ENCODE measurements at places on chromosomes 12 and 14.

DNA sequence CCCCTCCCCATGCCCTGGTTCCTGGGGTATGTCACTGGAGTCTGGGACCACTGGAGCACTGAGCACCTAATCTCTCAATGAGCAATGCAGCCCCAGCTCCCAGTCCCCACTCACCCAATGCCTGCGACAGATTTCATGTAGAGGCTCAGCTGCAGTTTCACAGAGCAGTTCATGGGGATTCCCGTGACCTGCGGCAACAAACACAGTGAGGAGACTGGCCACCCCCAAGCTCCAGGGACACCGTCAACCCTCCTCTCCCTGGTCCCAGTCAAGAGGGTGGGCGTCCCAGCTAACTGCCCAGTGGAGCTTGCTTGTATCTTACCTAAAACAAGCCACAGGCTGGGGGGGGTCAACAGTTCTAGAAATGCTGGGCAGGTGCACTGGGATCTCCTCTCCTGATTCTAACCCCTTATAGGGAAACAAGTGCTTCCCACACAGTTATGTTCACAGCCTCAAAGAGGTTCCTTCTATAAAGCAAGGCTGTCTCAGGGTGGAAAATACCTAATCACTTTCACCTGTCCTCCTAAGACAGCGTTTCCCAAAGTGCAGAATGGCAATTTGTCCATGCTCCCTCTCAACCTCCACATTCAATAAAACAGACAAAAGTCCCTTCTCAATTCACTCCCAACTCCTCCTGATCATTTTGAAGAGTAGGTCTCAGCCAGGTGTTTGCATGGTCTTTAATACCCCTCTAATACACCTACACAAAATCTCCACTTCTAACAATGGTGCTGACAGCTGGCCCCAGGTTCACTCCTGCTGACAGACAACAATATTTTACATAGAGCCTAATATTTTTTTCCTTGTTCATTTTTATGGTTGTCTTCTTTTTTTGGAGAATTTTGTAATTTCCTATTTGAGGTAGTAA lies 68.3 kb downstream of the SCARB1 start:
- no peak for DNase-seq

GRCh38 chr12:96356831-96357230 lies 43.4 kb downstream of the CDK17 start:
- no peak for DNase-seq

- DNase-seq = no peak
These were observed 13.8 kb downstream of the RFLNA start for GRCh38 chr12:124308741-124309140.

GRCh38 chr14:51743588-51744000 lies 91.9 kb downstream of the FRMD6 start:
- DNase-seq = no peak

DNA sequence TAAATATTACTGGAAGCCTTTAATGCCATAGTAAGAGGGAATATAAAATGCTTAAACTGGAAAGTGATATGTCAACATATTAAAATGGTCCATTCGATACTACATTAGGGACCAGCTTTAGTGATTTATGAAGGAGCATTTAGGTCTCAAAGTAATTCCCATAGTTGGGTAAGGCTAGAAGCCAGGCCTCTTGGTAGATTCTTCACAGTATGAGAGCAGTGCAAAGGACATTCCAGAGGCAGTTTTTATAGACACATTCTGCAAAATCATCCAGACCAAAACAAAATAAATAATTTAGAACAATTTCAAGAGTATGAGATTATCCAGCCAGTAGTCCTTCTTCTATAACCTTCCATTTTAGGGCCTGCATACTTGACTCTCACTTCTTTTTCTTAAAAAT lies 142.6 kb upstream of the PDZRN4 start:
- DNase-seq = no peak

GRCh38 chr12:124927201-124928094 lies 13.0 kb upstream of the UBC start:
- DNase-seq = peak; percentile 87

- no peak for DNase-seq
These were observed 5.0 kb upstream of the OR10P1 start for GRCh38 chr12:55631733-55632132.

DNA sequence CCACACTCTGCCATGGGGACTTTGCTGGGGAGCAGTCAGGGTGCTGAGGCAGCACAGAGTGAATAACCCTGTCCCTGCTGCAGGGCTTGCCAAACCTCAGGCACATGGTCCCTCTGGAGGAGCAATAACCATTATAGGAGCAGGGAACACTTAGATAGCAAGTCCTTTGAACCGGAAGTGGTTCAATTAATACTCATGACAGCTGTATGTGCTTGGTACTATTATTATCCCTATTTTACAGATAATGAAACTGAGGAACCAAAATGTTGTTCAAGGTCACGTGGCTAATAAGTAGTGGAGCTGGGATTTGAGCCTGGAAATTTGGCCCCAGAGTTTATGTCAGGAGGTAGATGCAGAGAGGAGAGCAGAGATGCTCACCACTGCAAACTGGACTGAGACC lies 49.0 kb downstream of the RFX4 start:
- DNase-seq = no peak

DNA sequence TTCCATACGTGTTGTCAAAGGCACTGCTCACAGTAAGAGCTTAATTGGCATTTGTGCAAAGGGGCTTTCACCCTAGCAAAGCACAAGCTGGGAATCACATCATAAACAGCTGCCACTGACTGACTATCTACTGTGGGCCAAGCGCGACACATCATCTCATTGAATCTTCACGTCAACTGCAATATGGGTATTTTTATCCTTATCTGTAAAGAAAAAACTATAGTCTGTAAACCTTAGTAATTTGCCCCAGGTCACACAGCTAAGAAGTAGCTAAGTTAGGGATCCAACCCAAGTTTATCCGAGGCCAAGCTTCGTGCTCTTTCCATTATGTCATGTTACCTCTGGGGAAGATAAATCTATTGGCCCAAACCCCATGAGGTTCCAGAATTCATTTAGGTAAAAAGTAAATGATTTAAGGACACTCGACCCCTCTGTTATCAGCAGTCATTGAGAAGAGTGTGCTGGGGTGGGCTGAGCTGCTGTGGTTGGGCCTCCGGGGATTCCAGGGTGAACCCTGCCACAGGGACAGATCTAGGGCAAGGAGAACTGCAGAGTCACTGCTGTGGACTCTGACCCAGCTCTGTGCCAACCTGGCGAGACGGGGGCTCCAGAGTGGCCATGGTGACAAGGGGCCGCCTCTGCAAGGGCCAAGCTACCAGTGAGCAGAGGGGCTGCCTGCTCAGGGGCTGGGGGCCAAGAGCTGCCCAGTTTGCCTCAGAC lies 27.6 kb downstream of the NCKAP5L start:
- DNase-seq = no peak

GRCh38 chr12:26740991-26741390 lies 92.0 kb downstream of the ITPR2 start:
- DNase-seq = no peak

DNA sequence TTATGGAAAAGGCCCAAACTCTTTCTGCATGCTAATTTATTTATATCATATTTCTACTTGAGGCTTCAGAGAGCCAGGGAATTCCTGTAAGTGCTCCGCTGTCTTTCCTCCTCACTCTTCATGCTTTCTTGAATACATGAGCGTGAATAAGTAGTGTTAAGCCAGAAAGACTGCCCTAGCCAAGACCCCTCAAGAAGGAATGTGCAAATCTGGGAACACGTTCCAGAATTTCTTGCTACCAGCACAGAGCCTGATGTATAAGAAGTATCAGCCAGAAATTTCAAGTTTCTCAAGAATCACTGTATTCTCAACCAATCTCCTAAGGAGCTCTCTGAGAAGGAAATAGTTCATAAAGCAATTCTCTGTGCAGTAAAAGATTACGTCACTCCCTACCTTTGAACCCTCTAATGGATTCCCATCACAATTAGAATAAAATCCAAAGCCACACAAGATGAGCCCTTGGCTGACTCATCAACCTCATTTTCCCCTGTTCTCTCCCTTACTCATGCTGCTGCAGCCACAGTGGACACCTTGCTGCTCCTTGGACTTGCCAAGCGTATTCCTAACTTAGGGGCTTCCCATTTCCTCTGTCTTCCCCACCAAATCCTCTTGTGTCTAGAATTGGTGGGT lies 6.9 kb upstream of the TSPAN8 start:
- DNase-seq = no peak

DNA sequence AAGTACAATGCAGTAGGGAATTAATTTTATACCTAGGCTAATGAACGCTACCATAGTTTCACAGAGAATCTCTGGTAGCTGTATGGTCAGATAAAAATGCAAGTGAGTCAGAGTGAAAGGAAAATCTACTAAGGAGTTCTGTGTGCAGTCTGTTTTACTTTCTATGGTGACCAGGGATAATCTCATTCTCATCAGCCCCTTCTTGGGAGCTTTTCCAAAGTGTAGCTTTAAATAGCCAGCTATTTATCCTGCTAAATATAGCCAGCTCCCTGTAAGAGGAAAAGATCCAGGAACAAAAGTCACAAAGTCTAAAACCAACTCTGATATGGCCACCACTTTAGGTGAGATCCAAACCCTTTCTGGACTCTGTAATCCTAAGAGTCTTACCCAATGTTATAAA lies 75.5 kb downstream of the TMEM116 start:
- DNase-seq = no peak

DNA sequence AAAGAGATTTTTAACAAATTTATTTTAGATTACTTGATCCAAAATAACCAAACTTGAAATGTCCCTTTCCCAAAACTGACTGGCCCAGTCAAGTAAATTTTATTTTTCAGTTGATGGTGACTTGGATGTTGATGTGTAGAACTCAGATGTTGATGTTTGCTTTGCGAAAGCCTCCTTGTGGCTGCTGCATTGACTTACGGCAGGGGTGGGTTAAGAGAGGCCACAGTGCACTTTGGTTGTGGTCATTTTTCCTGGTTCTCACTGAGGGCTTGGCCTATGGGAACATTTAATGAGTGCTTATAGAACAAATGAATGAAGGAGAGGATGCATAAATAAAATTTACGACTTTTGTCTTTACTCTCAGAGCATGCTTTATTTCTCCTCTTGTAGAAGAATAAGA lies 52.6 kb downstream of the SLCO1B3 start:
- no peak for DNase-seq

DNA sequence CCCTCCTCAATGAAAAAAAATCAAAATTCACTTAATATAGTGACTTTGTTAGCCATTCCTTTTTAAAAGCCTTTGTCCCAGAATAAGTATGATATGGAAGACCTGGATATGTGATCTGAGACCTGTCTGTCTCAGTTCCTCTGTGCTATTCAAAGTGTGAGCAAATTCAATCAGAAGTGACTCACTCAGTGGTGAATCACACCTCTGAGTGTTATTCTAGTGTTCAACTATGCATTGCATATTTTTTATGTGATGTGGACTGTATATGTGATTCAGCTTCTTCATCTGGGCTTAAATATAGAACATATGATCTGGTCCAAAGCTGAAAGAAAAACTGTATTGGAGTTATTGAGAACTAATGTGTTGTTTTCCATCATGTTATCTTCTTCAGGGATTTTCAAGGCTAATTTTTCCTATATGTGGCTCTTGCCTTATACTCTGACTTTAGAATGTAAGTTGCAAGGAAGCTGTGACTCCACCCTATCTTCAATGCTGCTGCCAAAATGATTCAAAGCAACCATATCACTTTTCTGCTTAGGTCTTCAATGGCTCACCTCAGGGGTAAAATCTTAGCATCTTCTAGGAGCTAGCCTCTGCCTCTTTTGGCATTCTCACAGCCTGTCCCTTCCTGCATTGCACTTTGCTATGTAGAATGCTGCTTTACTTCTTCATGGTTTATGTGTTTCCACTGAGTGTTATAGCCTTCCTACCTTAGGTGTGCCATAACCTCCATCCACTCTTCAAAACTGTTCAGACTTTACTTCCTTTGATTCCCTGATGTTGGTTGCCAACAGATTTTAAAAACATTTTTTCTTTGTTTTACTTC lies 169.8 kb downstream of the OTOGL start:
- no peak for DNase-seq

- DNase-seq = no peak
These were observed 292.9 kb downstream of the BMP4 start for GRCh38 chr14:53663709-53664108.

- no peak for DNase-seq
These were observed 231.0 kb downstream of the RBM19 start for GRCh38 chr12:113735131-113735530.

DNA sequence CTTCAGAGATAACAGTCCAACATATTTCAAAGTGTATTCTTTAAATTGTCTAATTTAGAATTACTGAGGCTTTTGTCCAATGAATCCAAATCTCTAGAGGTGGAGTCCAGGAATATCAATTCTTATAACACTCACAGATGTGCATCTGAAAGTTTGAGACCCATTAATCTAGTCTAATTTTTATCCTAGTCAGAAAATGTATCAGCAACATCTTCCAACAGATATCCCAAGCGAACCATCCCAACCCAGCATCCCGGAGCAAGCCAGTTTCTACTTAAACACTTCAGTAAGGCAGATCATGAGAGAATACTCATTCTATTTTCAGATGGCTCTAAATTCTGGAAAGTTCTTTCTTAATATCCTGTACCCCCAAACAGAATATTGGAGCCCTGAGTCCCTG lies 113.5 kb downstream of the BBS10 start:
- DNase-seq = no peak

- DNase-seq = no peak
These were observed 106.5 kb downstream of the TMTC3 start for GRCh38 chr12:88248606-88249005.

GRCh38 chr14:49945448-49946319 lies 52.8 kb downstream of the ARF6 start:
- no peak for DNase-seq

DNA sequence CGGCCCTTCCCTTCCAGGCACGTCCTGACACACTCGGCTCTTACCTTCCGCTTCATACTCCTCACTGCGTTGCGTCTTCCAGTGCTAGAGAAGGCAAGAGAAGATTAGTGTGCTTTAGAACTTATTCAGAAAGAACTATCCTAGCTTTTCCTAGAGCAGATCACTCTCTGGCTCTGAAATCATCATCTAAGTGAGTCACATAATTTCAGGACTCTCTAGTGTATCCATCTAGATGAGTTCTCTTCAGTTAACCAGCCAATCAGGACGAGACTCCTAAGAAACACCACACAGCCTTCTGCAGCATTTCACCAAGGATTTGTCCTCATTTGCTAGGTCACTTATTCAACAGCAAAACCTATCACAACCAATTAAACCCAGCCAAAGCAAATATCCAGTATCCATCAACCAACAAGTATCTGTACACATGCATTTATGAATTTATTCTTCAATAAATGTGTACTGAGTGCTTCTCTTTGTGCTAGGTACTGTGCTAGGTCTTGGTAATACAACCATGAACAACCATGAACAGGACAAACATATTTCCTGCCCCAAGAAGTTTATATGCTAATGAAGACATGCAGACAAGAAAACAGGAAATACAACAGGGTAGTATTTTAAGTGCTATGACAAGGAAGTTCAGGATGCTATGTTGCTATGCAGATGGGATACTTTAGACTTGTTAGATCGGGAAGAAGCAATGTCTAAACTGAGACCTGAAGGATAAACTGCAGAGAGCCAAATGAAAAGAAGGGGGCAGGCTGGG lies 52.1 kb downstream of the NIN start:
- DNase-seq = no peak

- no peak for DNase-seq
These were observed 148.8 kb downstream of the TMEM30B start for GRCh38 chr14:61132336-61132735.

GRCh38 chr12:94760786-94761185 lies 110.4 kb upstream of the TMCC3 start:
- no peak for DNase-seq
